ENCODE measurements at places on chromosomes 11 and 22.
A peak's percentile ranks its signal among the peaks of the same experiment; 100 is the strongest.

- DNase-seq = no peak
These were observed 128.6 kb upstream of the DDI1 start for GRCh38 chr11:103907548-103908455.

DNA sequence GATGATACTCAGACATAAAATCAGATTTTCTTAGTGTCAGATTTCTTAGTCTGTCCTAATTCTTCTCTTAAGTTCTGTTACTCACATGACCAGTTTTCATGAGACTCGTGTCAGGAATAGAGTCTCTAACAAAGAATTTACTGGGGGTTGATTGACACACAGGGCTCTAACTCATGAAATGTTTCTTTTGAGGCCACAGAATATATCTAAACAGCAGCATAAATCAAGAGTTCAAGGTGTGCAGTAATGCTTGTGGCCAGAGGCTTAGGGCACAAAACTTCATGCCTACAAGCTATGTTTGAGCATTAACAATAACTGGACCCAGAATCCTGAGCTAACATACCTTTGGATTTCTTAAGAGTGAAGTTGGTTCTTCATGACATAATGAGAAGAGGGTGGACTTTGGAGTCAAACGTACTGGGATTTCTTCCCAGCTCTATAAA lies 237.2 kb downstream of the DDX10 start:
- no peak for DNase-seq

DNA sequence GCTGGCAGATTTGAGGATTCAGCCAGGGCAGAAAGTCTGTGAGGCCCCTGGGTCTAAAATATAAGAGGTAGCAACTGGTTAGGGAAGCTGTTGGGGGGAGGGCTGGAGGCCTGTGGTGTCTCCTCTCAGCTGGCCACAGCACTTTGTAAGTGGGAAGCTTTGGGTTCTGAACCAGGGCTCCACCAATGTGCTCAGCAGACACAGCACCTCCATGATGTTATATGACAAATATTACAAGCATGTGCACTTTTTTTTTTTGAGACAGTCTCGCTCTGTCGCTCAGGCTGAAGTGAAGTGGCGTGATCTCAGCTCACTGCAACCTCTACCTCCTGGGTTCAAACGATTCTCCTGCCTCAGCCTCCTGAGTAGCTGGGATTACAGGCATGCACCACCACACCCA lies 8.0 kb downstream of the ARHGAP1 start:
- DNase-seq = no peak

DNA sequence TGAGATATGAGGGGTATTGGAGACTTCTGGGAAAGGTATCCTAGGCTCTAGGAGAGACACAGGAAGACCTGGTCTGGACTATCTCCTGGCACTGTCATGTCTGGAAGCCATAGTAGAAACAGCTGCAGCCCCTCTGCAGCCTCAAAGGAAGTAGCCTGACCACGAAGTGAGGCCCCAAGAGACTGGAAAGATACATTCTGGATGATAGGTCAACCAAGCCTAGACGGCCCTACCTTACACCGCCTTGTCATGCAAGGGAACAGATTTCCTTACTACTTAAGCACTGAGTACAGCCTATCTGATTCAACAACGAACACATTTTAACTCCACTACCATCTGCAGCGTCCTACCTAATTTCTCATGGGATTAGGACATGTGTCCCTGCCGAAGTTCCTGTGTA lies 31.1 kb downstream of the UQCR10 start:
- no peak for DNase-seq

DNA sequence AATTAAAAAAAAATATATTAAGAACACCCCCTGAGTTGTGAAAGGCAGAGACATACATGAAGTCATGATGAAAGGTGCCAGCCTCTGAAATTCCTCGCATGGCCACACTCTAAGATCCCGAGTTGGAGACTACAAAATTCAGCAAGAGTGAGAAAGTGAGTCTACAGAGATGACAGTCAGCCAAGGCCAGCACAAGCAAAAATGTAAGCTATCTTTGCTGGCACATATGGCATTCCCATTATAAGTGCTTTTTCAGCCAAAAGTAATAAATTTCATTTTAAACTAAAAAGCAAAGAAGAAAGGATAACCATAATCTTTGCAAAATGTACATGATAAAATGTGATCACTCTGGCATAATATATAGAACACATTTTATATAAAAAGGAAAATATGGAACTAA lies 40.6 kb downstream of the FANCF start:
- no peak for DNase-seq

- peak; percentile 39 for DNase-seq
These were observed 17.9 kb downstream of the RFPL1 start for GRCh38 chr22:29456211-29456671.

GRCh38 chr22:46022881-46023512 lies 46.0 kb upstream of the WNT7B start:
- no peak for DNase-seq

DNA sequence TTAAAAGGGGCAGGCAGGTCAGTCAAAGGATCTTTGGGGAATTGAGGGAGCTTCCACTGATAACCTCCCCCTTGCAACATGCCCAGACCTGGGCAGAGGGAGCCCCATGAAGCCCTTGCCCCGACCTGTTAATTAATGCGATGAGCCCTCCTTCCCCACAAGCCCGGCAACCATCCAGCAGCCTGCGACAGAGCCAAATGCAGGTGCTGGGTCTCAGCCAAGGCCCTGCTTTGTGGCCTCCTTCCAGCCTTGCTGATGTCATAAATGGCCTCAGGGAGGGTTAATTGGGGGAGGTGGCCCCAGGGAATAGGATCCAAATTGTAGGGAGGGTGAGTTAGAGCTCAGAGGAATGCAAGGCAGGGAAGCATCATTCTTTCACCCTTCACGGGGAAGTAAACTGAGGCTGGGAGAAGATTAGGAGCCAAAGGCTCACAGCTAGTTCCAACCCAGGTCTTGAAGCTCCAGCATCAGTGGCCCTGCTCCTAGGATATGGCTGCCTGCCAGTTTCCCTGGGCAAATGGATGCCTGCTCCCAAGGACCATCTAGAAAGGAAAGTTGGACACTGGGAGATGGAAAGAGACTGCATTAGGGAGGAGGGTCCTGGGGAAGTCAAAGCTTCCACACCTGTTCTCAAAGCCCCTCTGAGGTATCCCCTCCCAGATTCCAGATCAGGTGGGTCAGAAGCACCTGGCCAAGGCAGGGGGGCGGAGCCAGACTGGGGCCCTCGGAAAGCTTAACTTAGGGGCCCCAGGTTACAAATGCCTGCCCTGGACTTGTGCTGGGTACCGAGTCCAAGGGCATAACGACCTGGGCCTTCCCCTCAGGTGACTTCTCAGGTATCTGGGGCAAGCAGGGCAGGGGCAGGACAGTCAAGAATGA lies 34.1 kb downstream of the LMO1 start:
- DNase-seq = no peak

GRCh38 chr22:44962741-44963454 lies 46.9 kb downstream of the PHF21B start:
- DNase-seq = peak; percentile 28

GRCh38 chr22:41015003-41015402 lies 63.8 kb downstream of the RBX1 start:
- DNase-seq = no peak

- no peak for DNase-seq
These were observed 16.4 kb downstream of the APOL2 start for GRCh38 chr22:36222887-36223450.

- DNase-seq = peak; percentile 49
These were observed 539.2 kb downstream of the NTM start for GRCh38 chr11:131909426-131910177.

- no peak for DNase-seq
These were observed 16.2 kb upstream of the MMP13 start for GRCh38 chr11:102971766-102972165.

DNA sequence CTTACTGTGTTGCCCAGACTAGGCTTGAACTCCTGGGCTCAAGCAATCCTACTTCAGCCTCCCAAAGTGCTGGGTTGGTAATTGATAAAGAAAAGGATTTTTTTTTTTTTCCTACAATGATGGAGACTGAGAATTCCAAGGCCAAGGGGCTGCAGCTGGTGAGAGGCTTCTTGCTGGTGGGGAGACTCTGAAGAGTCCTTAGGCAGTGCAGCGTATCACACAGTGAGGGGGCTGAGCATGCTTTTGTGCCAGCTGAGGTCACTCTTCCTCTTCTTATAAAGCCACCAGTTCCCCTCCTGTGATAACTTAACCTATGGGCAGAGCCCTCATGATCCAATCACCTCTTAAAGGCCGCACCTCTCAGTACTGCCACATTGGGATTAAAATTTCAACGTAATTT lies 28.2 kb upstream of the CCDC81 start:
- no peak for DNase-seq

DNA sequence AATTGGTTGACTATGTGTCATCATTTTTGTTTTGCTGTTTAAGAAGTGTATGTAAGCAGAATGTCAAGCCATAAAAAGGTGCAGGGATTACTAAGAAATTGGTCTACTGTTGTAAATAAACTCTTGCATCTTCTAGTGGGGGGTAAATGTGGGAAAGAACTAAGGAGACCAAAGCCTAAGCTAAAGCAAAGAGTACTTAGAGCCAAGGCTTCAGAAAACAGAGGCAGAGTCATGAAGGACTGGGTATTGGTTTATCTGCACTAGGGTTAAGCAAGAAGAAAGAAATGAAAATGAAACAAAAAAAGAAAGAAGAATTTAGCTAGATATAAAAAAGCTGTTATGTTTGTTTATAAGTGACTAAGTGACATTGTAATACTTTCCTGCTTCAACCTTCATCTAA lies 628.1 kb downstream of the METTL15 start:
- no peak for DNase-seq

- DNase-seq = no peak
These were observed 122.9 kb downstream of the MAML2 start for GRCh38 chr11:96219981-96220623.

- DNase-seq = no peak
These were observed 30.3 kb upstream of the NAP1L4 start for GRCh38 chr11:3022300-3022967.

All from retina (tissue), 1 donor.